ENCODE measurements at places on chromosomes 2 and 18.

GRCh38 chr2:109385506-109385905 lies 228.3 kb downstream of the SEPTIN10 start:
- DNase-seq, result no peak

GRCh38 chr2:55712477-55713060 lies 18.9 kb upstream of the PNPT1 start:
- no peak for DNase-seq

DNA sequence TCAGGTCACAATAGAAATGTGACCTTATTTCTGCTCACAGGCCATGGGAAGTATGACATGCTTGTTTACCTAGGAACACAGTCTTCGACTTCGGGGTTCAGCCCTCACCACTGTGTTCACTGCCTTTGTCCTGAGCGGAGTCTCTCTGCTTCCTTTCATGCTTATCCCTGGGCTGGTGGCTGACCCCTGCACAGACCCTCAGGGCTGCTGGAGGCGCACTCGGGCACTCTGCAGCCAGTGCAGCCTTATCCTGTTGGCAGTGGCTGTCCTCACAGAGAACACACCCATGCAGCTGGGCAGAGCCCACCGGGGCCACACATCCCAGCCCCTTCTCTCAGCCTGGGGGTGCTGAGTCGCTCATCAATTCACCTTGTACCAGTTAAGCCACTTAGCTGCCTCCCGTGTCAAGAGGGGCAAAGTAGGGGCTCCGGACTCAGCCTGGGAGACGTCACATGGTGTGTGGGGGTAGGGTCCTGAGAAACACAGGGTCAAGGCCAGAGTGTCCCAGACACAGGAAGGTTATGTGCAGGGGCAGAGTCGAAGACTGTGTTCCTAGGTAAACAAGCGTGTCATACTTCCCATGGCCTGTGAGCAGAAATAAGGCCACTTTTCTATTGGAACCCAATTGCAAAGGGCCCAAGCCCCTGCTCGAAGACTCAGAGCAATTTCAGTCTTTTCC lies 107.5 kb downstream of the FAM210A start:
- DNase-seq, result no peak

GRCh38 chr2:109197491-109198418 lies 68.8 kb downstream of the SH3RF3 start:
- DNase-seq, result no peak

DNA sequence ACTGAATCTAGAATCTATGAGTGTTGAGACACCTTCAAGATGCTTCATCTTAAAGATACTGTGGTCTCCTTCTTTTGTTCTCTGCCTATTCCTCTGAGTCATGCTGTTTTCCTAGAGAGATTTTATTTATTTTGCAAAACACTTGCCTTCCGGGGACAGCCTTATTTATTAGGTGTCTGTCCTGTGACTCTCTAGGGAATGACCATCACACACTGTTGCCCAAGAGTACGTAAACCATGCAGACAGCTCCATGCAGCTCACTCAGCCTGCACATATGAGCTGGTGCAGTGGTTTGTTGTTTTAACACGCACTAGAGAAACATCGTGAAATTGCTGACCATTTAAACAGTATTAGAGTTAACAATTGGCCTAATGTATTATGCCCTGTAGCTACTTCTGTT lies 12.4 kb upstream of the ADCYAP1 start:
- DNase-seq, result no peak

All from stimulated activated CD4-positive, alpha-beta T cell treated with anti-CD3 and anti-CD28 coated beads, Interleukin-1b, Interleukin-23, amount 100 ng/mL, for 1 hour (primary cell).